Stimulated activated CD4-positive, alpha-beta T cell treated with anti-CD3 and anti-CD28 coated beads, Interleukin-12 subunit alpha, Interleukin-12 subunit beta, amount 100 ng/mL, for 48 hours (primary cell): ENCODE measurements at places on chromosomes 1 and 21.
A peak's percentile ranks its signal among the peaks of the same experiment; 100 is the strongest.

DNA sequence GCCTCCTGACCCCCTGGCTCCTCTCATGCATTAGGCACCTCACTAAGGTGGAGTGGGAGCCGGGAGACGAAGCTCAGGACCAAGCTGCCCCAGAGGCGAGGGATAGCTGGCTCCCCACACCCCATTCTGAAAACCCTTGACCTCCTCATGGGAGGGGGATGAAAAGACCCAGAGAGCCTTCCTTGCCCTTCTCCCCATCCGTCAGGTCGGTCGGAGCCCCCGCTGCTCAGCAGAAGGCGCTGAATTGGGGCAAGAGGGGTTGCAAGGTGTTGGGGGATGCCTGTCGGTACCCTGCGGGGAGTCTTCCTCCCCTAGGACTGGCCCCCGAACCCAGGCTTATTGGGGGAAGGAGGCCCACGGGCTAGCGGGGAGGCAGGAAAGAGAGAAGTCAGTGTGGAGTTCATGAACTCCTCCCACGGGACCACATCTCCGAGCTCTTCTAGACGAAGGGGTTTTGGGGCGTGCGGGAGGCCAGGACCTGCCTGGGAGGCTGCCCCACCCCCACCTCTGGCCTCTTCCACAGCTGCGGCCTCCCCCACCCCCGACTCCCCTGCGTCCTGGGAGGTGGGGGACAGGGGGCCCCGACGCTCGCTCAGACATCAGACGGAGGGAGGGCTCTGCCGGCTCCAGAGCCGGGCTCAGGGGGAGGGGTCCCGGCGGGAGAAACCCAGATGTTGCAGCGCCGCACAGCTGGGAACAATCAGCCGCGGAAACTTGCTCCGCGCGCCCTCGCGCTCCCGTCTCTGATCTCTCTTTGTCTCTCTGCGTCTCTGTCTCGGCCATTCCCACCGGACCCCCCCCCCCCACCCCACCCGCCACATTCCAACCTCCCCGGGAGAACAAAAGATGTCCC, 719 bp downstream of the MFAP2 start:
- DNase-seq, result no peak

- DNase-seq, result peak; percentile 35
These were observed at the start of gene PCP4 for GRCh38 chr21:39867198-39867650. Gene PCP4, plus strand, starts transcription at chr21:39867438. Its CDS starts 64 bp downstream, at chr21:39867502.

DNA sequence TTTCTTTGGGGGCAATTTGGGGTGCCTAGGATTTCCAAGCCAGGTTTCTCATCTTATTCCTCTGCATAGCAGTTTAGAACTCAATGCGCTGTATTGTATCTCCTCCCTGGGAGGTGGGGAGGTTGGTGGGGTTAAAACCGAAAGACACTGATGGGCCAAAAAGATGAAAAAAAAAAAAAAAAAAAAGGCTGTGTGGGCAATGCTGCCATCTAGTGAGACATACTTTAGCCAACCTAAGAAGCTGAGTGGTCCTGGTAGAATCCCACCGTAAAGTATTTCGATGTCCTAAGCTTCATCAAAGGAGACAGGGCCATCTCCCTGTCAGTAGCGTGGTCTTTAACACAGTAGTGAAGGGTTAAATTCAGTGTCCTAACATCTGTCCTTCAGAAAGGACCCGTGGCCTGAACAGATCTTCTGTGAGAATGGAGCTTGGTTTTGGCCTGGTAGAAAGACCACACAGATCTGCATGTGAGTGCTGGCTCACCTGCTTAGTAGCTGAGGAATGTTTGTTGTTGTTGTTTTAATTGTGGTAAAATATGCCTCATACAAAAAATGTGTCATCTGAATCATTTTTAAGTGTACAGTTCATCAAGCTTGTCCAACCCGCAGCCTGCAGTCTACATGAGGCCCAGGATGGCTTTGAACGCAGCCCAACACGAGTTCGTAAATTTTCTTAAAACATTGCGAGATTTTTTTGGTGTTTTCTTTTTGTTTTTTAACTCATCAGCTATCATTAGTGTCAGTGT, 226.2 kb downstream of the KIF26B start:
- DNase-seq, result no peak

DNA sequence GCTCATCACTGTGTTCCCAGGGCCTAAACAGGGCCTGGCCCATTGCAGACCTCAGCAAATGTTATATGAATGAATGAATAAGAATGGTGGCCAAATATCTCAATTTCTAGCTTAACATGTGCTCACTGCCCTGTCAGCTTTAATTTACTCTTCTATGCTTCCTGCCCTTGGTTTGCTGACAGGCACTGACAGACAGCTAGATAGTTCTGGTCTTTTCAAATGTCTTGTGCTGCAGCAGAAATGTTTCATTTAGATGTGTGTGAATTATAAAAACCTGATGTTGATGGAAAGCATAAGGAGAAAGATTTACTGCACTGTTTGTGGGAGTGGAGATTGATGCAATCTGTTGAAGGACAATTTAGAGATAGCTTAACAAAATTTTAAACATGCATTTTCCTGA, 48.9 kb downstream of the LPAR3 start:
- no peak for DNase-seq

DNA sequence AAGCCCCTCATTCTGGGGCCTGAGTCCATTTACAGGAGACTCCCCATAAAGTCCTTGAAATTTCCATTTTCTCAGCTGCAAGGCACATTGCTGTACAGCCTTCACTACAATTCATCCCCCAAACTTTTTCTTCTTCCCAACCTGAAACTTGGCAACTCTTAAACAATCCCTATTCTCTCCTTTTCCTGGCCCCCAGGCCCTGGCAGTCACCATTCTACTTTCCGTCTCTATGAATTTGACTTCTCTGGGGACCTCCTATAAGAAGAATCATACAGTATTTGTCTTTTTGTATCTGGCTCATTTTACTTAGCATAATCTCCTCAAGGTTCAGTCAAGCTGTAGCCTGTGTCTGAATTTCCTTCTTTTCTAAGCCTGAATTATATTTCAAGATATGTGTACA, 332.9 kb downstream of the PCP4 start:
- DNase-seq, result no peak

GRCh38 chr1:54464031-54464476, 57.9 kb upstream of the SSBP3 start:
- no peak for DNase-seq

DNA sequence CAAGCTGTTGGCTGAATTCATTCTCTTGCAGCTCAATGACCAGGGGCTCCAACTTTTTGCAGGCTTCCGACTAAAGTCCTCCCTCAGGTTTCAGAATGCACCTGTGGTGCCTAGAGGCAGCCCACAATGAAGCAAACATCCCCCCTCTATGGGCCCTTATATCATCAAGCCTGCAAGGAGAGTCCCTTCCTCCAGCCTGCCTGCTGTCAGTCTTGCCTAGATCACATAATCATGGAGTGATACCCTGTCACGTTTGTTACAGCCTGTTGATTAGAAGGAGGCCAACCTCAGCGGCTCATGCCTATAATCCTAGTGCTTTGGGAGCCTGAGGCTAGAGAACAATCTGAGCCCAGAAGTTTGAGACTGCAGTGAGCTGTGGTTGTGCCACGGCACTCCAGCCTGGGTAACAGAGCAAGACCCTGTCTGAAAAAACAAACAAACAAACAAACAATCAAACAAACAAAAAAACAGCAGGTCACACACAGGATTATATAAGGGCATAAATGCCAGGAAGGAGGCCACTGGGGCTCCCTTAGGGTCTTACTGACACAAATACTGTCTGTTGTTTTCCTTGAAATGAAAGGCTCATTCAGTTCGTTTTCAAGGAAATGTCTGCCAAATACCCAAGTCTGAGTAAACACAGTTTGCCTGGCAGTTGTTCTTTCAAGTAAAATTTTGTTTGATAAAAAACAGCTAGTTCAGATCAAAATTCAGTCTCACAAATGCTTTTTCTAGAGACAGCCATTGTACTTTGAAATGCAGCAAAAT, 4.7 kb upstream of the SPRR3 start:
- no peak for DNase-seq

DNA sequence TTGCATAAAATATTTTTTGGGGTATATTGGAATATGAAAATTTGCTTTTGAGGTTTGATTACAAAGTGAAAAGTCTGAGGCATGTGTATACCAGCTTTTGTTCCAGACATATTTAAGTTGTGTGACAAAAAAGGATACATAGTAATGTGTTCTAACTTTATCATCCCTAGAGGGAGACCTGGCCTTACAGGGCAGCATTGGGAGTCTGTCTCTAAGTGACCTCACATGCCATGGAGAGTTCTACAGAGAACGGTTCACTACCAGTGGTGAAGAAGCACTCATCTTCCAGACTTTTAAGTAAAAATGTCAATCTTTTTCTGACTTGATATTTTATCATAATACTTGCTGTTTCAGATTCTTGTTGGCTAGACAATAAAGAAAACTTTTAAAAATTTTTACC, 61.0 kb downstream of the VPS13D start:
- DNase-seq, result no peak

DNA sequence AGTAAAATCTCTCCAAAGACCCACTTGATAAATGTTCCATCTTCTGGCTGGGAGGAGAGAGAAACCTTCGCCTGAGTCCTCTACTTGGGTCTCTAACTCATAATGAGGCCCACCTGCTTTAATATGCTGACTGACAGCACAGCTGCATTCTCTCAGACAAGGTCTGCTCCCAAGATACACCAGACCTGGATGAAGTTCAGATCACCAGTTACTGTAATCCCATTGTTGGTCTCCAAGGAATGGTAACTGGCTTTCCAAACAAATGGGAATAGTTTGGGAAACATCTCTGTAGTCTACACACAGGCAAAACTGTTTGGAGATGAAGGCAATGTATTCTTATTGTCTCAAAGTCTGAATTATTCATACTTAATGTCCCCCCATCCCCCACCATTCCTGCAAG, 27.9 kb upstream of the COL24A1 start:
- DNase-seq, result no peak

DNA sequence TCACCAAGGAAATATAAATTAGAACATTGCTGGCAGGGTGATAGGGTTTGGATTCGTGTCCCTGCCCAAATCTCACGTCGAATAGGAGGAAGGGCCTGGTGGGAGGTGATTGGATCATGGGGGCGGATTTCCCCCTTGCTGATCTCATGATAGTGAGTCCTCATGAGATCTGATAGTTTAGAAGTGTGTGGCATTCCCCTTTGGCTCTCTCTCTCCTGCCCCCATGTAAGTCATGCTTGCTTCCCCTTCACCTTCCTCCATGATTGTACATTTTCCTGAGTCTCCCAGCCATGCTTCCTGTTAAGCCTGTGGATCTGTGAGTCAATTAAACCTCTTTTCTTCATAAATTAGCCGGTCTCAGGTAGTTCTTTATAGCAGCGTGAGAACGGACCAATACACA, 60.6 kb downstream of the VPS26C start:
- DNase-seq, result no peak
